DND-41 (cell line): ENCODE measurements at places on chromosomes 7 and 10.

GRCh38 chr7:18257711-18258110 is 230.1 kb upstream of the PRPS1L1 start:
- DNase-seq, result no peak

GRCh38 chr10:22761569-22762220 is 47.3 kb upstream of the PIP4K2A start:
- DNase-seq, result no peak

DNA sequence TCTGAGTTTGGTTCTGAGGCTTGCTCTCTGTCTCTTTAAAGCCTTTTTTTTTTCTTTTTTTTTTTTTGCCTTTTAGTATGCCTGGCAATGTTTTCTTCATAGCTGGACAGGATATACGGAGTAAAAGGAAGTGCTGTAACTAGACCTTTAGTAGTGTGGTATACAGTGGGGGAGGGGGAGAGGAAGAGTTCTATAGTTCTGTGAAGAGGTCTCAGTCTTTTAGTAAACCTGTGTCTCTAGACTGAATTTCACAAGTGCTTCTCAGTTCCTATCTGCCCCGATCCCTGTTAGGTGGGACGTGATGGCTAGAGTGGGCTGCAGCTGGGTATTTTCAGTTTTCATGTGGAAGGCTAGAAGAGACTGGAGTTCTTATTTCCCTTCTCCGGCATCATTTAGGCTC is 3.1 kb upstream of the ABCC2 start:
- no peak for DNase-seq

GRCh38 chr7:131454498-131454897 is 101.9 kb downstream of the PODXL start:
- DNase-seq, result no peak

DNA sequence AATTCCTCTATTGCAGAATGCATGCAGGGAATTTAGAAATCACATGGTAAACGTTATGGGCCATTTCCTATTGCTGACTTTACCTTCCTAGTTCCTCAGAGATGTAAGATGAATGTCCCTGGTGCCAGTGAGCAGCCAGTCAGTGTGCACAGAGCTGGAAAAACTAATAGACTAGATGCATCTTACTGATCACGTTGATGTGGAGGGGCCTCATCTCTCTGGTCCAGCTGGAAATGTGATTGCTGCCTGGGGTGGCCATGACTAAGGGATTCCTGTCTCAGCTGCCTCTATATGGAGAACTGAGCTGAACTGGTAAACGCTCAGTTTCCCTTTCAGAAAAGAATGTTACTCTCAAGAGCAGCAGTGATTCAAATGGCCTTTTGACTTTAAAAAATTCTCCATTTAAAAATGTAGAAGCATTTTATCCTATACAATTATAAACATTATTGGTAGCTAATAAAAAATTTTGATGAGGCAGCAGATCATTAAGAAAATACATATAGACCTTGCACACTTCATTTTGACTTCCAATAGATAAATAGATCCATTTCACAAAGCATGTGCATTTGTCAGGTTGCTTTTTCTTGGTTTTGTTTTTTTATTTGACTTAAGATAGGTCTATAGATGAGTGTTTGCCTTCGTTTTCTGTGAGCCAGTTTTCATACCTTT is 80.5 kb upstream of the INSYN2A start:
- no peak for DNase-seq

GRCh38 chr10:49285232-49285631 is 13.7 kb upstream of the C10orf71 start:
- DNase-seq, result no peak

DNA sequence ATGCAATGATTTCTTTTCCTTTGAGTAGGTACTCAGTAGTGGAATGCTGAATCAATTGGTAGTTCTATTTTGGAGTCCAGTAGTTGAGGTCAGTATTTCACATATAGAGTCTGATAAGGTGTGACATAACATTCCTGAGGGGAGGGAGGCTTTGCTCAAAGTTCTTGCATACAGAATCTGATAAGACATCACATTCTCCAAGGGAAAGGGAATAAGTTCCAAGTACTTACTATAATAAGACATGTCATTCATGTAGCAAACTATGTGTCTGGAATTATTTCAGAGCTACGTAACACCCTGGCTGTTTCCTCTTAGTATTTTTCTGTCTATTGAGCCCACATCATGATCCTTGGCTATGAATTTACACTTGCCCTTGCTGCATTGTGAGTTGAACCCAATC is 74.3 kb upstream of the POM121L12 start:
- DNase-seq, result no peak

DNA sequence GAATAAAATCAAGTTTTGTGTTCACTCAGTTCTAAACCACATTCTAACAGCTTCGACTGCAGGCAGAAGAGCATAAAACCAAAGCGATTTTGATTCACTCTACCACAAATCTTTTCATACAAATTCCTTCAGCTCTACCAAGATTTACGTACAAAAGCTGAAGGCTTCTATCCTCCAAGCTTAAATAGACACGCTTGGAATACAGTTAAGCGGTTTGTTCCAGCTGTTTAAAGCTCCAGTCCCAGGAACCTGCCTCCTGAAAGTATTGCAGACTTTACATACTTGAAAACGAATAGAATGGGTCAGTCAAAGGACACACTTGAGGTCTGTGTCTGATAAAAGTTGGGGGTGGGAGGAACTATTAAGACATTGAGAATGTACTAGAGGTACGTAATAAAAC is 102.9 kb downstream of the MPP7 start:
- no peak for DNase-seq
